LoVo (cell line): ENCODE measurements at places on chromosomes 4 and X.

- DNase-seq: no peak
Observed at GRCh38 chr4:163042306-163042705, 124.4 kb downstream of the NAF1 start.

- no peak for DNase-seq
Observed at GRCh38 chrX:102837847-102838246, 99.2 kb upstream of the RAB40AL start.

GRCh38 chr4:107856901-107857300 is 32.2 kb downstream of the SGMS2 start:
- no peak for DNase-seq

GRCh38 chr4:62023633-62024032 is 823.5 kb downstream of the ADGRL3 start:
- DNase-seq: no peak

DNA sequence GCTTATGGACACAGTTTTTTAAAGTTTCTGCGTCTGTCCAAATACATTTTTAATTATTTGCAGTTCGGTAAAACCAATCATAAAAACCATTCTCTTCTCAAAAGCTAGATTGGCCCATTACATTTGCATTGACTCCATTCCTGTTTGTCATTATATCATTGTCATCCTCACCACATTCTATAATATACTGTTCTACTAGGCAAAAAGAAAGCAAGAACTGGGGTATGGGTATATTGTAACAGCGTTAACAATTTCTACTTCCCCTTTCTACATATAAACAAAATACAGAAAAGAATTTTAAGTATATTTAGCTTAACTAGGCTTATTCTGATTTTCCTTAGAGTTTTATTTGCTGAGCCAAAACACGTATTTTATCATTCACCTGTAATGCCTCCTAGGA is 91.8 kb downstream of the RAP1GDS1 start:
- no peak for DNase-seq

DNA sequence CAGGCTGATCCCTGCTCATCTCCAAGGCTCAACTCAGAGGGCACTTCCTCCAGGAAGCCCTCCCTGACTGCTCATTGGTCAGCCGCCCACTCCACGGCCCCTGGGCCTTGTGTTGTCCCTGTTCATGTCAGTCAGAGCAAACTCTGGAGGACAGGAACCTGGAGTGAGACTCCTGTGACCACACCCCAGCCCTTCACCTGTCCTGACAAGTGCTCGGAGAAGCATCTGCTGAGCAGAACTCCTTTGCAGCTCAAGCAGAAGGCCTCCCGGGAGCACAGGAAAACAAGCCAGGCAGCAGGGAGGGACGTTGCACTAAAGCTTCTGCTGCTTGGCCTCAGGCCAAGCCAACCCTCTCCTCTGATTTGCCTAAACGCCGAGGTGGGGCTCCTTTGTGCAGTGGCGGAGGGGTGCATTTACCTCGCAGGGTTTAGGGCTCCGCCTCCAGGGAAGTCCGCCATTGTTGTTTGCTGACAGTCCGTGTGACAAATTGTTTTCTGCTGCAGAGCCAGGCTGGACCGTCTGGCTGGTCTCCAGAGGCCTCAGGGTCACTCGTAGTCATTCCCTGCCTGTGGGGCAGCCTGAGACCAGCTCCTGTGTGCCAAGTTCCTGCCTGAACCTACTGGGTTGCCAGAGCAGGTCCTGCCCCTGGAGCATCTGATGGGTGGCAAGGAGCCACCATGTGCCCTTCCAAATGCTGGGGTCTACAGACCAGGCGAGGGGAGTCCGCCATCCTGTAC is 61.8 kb downstream of the C4orf50 start:
- DNase-seq: no peak

GRCh38 chr4:125084608-125085007 is 230.1 kb upstream of the FAT4 start:
- DNase-seq: no peak

DNA sequence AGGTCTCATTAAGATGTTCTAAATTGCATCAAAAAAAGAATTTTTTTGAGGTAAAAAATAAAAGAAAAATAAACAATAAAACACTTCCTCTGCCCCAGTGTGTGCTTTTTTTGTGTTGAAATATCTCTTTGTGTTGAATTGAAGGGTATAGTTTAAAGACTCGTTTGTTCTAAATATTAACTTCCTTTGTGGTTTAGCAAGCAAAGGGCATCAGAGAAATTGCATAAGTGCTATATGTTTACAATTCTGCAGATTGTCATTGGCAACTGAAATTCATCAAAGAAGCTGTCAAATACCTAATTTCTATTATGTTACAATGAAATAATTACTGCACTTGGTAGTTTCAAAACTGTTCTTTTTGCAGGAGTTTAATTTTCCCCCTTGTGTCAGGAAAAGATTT is 260.5 kb downstream of the DKK2 start:
- no peak for DNase-seq

GRCh38 chr4:163693776-163694175 is 199.3 kb downstream of the TMA16 start:
- DNase-seq: peak; percentile 20
